NCI-H2081 treated with DMSO at 0.1 percent for 48 hours (cell line): ENCODE measurements at places on chromosomes 7 and 10.

DNA sequence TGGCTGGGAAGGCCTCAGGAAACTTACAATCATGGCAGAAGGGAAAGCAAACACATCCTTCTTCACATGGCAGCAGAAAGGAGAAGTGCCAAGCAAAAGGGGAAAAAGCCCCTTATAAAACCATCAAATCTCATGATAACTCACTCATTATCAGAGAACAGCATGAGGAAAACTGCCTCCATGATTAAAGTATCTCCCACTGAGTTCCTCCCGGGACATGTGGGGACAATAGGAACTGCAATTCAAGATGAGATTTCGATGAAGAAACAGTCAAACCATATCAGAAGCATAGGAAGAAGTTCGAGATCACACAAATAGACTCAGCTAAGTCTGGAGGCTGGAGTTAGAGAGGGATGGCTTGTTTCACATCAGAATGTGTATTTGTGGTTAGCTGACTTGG lies 869.4 kb upstream of the PHF14 start:
- no peak for DNase-seq

- DNase-seq: no peak
Measured at GRCh38 chr7:18675579-18675978, 180.0 kb downstream of the HDAC9 start.

GRCh38 chr7:34928052-34928451 lies 109.2 kb downstream of the DPY19L1 start:
- DNase-seq: no peak

DNA sequence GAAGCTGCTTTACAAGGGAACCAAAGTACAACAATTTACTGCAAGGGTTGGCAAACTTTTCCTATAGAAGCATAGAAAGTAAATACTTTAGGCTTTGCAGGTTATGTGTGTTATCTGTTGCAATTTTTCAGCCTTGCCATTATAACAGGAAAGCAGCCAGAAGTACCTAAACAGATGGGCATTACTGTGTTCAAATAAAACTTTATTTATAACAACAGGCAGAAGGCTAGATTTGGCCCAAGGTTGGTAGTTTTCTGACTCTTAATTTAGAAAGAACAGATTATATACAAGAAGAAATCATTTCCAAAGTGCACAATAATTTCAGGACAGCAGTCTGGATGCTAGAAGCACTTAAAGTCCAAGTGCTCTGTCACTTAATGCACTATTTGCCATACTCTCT lies 307.1 kb downstream of the ANKRD7 start:
- DNase-seq: no peak

GRCh38 chr10:72013202-72013945 lies 49.2 kb downstream of the CHST3 start:
- no peak for DNase-seq

DNA sequence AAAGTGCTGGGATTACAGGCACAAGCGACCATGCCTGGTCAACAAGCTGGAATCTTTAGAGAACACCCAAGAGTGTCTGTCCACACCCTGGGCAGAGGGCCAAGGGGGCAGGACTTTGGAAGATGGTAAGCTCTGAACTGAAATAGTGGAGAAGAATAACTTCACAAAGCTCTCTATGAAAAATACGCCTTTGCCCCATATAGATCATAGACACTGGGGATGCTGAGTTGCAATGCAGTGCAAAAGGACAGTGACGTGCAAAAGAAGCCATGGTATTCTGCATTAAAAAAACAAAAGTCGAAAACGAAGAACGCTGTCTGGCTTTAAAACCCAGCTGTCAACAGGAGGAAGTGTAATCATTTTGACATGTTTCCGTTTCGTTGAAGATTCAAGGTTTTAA lies 353.6 kb downstream of the CALN1 start:
- no peak for DNase-seq

GRCh38 chr10:24952707-24953645 lies 570 bp upstream of the PRTFDC1 start:
- no peak for DNase-seq
